ENCODE measurements at places on chromosomes 1 and 21.
A peak's percentile ranks its signal among the peaks of the same experiment; 100 is the strongest.

DNA sequence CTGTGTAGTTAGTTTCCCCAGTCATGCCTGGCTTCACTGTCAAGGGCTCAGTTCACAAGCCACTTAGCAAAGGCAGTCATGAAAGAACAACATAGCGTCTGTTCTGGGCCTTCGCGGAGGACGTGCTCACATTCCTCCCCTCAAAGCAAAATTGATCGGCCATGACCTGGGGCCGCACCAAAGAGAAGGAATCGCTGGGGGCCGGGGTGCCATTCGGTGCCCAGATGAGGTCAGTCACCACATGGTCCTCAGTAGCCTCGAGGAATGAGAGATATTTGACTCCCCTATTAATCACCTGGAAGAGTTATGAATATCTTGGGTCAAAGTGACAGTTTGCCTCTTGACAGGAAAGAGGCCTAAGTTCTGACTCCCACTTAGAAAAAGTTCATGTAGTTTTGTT is 251.1 kb upstream of the JUN start:
- no peak overlapping the region for H3K27ac ChIP-seq
- no peaks in the 10 kb centered on the region for H3K27me3 ChIP-seq
- no peak overlapping the region for H3K4me3 ChIP-seq
- no peak for DNase-seq

GRCh38 chr1:164823486-164824279 is 264.7 kb downstream of the PBX1 start:
- H3K4me3 ChIP-seq: no peak overlapping the region
- DNase-seq: no peak
- no peak overlapping the region for H3K27ac ChIP-seq
- H3K36me3 ChIP-seq: no peaks in the 10 kb centered on the region

DNA sequence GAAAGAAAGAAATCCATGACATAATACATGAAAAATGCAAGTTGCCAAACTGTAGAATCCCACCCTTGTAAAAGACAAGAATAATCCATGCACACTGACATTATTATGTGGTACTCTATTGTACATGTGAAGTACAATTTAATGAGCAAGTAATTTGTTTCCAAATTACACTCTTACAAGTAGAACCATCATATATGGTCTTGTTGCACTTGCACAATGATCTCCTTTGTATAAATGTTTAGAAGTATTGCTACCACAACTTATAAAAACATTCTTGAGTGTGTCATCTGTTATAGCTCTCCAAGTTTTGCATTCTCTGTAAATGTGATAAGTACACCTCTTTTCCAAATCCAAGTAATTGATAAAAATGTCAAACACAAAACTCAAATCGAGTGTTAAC is 29.1 kb upstream of the ZNF281 start:
- H3K27ac ChIP-seq: no peak overlapping the region
- DNase-seq: no peak
- H3K4me1 ChIP-seq: no peaks in the 10 kb centered on the region
- H3K27me3 ChIP-seq: no peaks in the 10 kb centered on the region
- H3K4me3 ChIP-seq: no peak overlapping the region
- no peaks in the 10 kb centered on the region for H3K36me3 ChIP-seq

DNA sequence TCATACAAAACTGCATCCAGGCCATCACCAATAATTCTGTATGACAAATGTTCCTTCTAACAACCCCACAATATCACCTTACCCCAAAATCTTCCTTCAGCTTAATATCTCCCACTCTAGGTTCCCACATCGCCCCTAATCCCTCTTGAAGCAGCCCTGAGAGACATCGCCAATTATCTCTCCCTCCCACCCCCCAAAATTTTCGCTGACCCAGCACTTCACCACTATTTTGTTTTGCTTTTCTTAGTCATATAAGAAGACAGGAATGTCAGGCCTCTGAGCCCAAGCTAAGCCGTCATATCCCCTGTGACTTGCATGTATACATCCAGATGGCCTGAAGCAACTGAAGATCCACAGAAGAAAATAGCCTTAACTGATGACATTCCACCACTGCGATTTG is 126.3 kb downstream of the ADGRL4 start:
- no peak for DNase-seq
- H3K27ac ChIP-seq: no peak overlapping the region
- no peaks in the 10 kb centered on the region for H3K36me3 ChIP-seq
- no peaks in the 10 kb centered on the region for H3K4me1 ChIP-seq
- H3K4me3 ChIP-seq: no peak overlapping the region
- no peaks in the 10 kb centered on the region for H3K27me3 ChIP-seq

DNA sequence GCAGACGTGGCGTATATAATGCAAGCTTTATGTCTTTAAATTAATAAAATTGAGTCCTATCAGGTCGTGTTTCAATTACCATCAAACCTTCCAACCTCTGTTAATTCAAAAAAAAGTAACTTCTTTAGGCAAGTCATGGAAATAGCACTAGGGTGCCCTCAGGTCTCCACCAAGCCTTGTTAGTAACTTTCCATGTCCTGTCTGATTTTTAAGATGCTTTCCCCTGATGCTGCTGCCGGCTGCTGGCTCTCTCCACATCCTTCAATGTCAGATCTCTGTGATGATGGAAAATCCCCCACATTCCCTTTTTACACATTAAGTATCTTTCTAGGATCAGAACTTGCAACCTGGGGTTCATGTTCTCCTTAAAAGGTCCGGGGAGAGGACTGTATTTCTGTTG is 3.0 kb downstream of the ERG start:
- H3K4me1 ChIP-seq: peaks cover 63% of the 10 kb centered on the region
- no peak for DNase-seq
- H3K27ac ChIP-seq: peak overlapping the region; percentile 100
- H3K4me3 ChIP-seq: peak overlapping the region; percentile 84
- no peaks in the 10 kb centered on the region for H3K36me3 ChIP-seq
- H3K27me3 ChIP-seq: no peaks in the 10 kb centered on the region

DNA sequence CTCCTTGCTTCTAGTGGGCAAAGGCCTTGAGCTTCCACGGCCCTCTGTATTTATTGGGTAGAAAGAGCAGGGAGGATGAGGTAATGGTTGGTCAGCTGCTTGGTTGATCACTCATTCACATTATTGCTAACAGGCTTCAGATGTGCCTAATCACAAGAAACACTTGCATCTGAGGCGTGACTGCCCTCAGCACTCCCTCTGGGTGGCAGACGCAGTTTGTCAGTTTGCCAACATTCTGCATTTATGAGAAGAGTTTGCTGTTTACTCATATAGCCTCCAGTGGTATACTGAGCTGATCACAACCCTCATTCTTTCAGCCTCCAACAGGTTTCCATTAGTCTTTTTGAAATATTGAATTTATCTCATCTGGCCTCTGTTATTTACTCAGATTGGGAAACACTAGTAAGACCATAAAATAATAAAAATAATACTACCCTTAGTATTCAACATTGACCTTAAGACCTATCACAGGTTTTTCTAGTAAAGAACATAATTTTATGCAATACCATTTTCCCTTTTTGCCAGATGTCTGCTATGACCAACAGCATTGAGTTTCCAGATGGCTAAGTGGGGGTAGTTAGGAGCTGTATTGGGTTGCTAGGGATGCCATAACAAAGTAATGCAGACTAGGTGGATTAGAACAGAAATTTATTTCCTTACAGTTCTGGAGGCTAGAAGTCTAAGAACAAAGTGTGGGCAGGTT is 53.3 kb downstream of the PTGFR start:
- DNase-seq: no peak
- no peak overlapping the region for H3K4me3 ChIP-seq
- H3K4me1 ChIP-seq: no peaks in the 10 kb centered on the region

DNA sequence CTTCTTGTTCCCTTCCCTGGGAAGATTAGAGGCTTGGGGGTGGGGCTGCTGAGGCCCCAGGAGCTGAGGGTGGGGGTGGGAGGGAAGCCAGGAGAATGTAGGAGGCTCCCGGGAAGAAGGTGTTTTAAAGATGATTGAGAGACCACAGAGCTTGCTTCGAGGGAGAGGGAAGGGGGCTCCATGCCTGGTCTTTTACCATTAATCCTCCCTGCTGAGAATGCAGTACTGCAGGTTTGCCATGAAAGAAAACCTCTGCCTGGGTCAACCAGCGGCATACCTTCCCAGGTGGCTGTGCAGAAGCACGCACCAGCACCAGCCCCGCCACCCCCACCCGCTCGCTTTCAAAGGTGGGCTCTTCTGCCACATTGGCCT is 15.4 kb downstream of the ABCA4 start:
- H3K36me3 ChIP-seq: no peaks in the 10 kb centered on the region
- no peak for DNase-seq
- peaks cover 13% of the 10 kb centered on the region for H3K4me1 ChIP-seq
- no peaks in the 10 kb centered on the region for H3K27me3 ChIP-seq
